ENCODE measurements at places on chromosomes 1 and 21.
A peak's percentile ranks its signal among the peaks of the same experiment; 100 is the strongest.

DNA sequence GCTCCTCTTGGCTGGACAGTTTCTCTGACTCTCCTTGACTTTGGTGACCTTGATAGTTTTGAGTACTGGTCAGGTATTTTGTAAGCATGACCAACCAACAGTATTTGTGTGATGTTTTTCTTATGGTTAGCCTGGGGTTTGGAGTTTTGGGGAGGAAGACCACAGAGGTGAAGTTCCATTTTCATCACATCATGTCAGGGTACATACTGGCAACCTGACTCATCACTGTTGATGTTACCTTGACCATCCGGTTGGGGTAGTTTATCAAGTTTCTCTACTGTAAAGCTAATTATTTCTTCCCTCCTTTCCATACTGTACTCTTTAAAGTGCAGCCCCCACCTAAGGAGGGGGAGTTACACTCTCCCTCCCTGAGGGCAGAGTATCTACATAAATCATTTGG lies 13.4 kb downstream of the OSCP1 start:
- no peak for DNase-seq

DNA sequence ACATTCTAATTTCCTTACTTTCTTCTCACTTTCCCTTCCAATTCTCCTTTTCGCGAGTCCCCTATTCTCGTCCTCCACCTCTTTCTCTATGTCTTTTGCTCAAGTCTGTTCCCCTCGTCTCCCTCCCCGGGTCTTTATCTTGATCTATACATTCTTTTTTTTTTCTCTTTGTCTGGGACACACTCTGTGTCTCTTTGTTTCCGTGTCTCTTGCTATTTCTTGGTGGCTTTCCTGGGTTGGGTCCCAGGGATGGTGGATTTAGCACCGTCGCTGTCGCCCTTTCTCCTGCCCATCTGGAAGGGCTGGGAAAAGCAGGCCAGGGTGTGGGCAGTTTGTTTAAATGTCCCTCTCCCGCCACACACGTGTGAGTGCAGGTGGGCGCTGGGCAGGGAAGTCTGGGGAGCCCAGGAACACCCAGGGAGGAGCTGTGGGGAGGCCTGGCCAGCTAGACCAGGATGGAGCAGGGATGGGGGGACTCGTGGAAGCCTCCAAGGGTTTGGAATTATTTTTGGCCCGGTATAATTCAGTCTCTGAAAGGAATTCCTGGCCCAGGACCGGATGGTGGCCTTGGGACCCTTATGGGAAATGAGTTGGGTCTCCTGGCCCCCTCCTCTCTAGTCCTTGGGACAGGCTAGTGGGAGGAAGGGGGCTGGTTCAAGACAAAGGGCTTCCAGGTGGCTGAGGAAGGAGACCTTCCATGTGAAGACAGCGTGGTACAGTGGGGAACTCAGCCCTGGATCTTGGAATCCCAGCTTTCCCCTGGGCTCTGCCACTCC lies 9.5 kb upstream of the ID3 start:
- DNase-seq = no peak

- no peak for DNase-seq
Observed at GRCh38 chr1:197981561-197981960, 64.4 kb downstream of the LHX9 start.

DNA sequence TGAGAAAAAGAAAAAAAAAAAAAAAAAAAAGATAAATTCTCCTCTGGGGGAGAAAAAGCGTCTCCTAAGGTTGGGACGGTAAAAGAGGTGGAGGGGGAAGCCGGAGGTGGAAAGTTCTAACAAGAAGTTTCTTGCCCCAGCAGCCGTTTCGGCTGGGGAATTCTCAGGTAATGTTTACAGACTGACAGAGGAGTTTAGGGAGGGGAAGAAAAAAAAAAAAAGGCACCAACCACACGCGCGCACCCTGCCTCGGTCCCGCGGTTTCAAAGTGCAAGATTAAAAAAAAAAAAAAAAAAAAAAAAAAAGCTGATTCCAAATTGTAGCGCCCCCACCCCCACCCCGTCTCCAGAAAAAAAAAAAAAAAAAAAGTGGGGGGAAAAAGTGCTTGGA lies 504 bp downstream of the DHRS3 start:
- peak; percentile 36 for DNase-seq

GRCh38 chr1:50720457-50721053 lies 239.5 kb downstream of the FAF1 start:
- no peak for DNase-seq

DNA sequence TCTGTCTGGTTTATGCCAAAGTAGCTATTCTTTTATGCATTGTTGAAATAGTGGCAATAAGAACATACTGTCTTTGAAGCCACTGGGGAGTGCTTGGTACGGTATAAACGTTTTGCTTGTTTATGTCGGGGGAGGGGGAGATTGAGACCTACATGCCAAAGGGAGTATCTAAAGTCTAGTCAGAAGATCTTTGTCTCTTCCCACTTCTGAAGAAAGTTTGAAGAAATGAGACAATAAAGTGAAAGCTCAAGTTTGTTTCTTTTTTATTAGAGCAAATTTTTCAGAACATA lies 6.8 kb downstream of the AKIRIN1 start:
- DNase-seq = no peak

DNA sequence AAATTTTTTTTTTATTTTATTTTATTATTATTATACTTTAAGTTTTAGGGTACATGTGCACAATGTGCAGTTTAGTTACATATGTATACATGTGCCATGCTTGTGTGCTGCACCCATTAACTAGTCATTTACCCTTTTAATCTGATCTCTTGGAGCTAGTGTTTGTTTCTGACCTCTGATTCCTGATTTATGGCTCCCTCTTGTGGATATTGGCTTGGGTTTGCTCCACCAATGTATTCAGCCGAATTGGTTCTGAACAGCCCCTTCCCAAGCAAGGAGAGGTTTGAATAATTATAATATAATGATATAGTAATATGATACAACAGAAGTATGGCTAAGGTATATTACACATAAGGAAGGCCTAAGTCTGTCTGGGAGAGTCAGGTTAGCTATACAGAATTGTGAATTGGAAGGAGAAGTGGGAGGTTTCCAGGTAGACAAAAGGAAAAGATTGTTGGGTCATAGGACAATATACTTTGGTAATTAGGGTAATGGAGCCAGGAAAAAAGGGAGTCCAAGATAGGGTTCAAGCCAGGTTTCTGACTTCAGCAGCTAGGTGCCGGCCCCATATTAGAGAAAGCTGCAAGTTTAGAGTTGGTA lies 53.1 kb upstream of the HMCN1 start:
- no peak for DNase-seq

GRCh38 chr1:235004840-235005391 lies 123.7 kb downstream of the TOMM20 start:
- DNase-seq = no peak

GRCh38 chr1:30194046-30194619 lies 529.3 kb downstream of the MATN1 start:
- no peak for DNase-seq

DNA sequence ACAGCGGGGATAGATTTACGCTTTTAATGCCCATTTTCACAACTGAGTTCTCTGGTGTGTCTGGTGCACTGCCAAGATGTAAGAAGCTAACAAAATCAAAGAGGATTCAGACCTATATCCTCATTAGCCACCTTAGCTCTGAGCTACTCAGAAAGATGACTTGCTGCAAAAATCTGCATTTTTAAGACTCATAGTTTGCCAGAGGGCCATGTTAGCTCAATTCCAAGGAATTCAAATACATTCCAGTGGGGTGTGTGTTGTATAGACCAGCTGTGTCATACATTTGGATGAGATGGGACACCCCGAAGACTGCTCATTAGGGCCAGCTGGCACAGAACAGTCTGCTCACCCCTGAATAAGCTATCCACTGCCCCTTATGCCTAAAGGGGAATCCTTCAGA lies 8.9 kb downstream of the DENND2D start:
- DNase-seq = no peak

DNA sequence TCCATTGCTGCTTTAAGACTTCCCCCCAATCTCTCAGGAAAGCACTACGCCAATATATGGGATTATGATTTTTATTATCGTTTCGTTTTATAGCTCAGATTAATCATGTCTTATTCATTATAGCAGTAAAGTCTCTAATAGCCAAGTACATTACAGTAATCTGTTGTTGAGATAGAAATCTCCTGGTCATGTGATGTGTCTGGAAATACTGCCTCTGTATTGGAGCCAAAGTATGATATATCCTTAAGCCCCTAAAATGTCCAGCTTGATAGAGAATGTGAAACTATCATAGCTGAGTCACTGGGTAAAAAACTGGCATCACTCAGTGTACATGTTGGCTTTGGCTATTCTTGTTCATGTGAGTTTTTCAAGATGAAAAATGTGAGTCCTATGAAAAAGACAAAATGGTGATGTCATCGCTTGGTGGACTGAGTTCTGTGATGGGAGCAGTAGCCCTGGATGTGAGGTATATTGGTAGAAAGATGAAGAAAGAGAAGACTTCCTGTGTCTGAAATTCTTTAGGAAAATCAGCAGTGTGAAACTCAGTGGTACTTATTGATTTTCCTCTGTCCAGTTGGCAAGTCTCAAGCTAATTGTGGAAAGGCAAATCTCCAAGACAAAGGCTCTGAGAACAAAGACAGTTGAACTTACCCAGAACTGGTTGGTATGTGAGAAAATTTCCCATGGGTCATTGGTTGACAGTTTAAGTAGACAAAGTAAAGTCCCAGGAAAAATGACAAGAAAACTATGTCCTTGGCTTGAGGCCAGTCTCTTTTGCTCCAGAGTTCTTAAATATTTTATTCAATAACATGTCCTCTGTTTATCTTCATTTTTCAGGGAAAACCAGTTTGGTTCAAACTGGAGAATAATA lies 76.2 kb downstream of the BRINP2 start:
- DNase-seq = no peak

GRCh38 chr21:41508415-41509144 lies 622 bp upstream of the TMPRSS2 start:
- DNase-seq = no peak

GRCh38 chr1:93304716-93305138 lies 41.0 kb upstream of the DR1 start:
- DNase-seq = peak; percentile 49

DNA sequence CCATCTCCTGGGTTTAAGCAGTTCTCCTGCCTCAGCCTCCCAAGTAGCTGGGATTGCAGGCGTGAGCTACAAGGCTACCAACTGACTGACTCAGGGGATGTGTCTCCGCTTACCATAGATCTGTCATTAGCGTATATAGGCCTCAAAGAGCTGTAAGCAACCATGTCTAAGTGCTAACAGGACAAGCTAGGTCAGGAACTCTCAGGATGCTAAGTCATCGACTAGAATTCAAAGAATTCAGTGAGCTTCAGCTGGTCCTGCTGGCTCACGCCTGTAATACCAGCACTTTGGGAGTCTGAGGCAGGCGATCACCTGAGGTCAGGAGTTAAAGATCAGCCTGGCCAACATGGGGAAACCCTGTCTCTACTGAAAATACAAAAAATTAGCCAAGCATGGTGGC lies 29.5 kb downstream of the CAPN2 start:
- DNase-seq = no peak

- DNase-seq = no peak
Observed at GRCh38 chr1:188089461-188089860, 1260.7 kb downstream of the PLA2G4A start.

- peak; percentile 57 for DNase-seq
Observed at GRCh38 chr1:234605983-234606783, 3.8 kb downstream of the IRF2BP2 start.

DNA sequence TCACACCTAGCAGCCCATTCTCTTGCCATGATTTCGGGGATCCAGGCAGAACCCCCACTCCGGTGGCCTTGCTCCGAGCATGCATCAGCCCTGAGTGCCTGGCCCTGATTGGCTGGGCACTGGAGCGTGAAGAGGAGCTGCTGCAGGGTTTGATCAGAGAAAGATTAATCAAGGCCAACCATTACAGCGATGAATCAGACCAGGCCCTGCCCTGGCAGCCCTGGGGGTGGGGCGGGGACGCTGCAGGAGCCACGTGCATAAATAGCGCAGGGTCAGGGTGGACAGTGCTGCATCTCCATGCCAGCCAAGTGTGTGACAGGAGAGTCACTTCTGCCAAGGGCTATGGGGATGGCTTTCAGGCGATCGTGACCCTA lies 3.4 kb upstream of the FAM131C start:
- no peak for DNase-seq

GRCh38 chr1:170218257-170218650 lies 72.5 kb downstream of the NTMT2 start:
- DNase-seq = no peak

GRCh38 chr1:12657060-12657884 lies 13.4 kb downstream of the AADACL4 start:
- no peak for DNase-seq

DNA sequence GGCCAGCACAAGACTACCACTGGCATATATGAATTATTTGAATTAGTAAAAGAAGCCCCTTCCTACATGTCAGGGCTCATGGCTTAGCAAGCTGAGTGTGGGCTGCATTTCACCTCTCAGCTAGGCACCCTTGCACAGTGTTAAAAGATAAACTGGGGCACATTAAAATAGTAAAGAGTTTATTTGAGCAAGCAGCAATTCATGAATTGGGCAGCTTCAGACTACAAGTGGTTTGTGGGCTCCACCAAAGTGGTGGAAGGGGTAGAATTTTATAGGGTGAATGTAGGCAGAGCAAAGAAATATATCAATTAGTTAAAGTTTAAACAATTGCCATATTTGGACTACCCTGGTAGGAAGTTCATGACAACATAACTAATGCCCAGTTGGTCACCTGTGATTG lies 178.8 kb downstream of the PLPP3 start:
- DNase-seq = no peak

GRCh38 chr21:16594191-16594590 lies 864.4 kb downstream of the USP25 start:
- DNase-seq = no peak

DNA sequence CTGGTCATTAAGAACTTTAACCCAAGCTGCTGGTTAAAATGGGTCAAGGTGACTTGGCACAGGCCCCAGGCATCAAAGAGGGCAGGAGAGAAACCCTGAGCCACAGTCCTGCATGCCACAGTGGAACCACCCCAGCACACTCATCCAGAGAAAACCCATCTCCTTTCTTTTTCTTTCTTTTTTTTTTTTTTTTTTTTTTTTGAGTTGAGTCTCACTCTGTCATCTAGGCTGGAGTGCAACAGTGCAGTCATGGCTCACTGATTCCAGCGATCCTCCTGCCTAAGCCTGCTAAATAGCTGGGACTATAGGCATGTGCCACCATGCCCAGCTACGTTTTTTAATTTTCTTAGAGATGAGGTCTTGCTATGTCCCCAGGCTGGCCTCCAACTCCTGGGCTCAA lies 109.2 kb upstream of the RAB4A start:
- DNase-seq = no peak

DNA sequence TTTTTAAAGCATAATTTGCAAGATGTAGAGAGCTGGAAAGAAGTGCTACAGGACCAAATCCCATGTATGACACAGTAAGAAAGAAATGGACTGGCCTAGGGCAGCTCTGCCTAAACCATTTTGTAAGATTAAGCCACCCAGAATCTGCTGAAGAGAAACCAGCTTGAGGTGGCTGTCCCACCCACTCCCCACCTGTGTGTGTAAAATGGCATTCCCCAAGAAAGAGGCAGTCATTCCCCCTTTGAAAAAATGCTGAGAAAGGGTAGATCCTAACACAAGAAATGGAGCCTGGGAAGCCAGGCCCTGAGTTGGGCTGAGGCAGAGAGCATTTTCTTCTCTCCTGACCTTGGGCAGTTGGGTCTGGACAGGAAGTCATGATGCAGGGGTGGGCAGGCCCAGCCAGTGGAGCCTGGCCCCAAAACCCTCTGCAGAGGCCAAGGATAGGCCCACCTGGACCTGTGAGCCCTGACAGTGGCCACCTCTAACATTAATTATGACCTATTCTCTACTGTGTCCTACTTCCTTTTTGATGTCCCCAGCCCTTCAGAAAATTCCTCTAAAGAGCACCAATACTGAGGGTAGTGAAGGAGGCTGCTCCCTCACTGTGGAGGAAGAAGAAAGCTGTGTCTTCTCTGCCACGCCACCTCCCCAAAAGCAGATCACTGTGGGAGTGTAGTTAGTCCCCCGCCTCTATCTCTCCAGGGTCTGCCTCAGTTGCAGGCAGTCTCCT lies 94.0 kb downstream of the EDEM3 start:
- no peak for DNase-seq

GRCh38 chr1:2501041-2501819 lies 25.1 kb downstream of the PLCH2 start:
- no peak for DNase-seq
